ENCODE measurements at places on chromosomes 3 and 15. TPM values are rescaled to one million over a fixed set of nuclear protein-coding genes. Genes with fewer than 3 reads are reported as not detected.
A peak's percentile ranks its signal among the peaks of the same experiment; 100 is the strongest.

DNA sequence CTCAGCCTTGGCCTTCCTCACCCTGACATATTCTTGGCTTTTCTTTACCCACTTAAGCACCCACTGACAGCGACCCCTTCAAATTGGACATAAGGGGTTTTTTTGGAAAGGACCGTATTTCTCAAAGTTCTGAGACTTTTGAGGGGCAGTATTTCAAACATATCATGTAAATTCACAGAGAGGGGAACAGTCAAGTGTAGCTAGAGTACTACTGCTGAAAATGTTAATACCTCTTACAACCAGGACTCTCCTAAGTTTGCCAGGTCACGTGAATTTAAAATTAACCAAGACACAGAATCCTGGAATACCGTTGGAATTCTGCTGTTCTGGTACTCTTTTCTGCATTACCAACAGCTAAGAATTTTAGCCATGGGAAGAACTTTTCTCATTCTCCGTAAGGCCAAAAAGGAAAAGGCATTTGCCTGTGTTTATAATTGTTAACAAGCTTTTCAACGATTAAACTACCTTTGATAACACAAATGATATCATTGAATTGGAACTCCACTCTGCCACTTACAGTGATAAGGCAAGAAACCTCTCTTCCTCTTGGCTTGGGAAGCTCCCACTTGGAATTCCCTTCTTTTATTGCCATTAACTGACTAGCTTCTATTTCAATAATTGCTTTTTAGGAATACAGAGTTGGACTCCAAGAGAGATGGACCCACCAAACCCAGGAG is 597 bp upstream of the GBE1 start:
- no peaks in the 10 kb centered on the region for H3K27me3 ChIP-seq
- H3K27ac ChIP-seq, result peak overlapping the region; percentile 94
- peak overlapping the region; percentile 83 for H3K4me3 ChIP-seq
- H3K36me3 ChIP-seq, result peaks cover 37% of the 10 kb centered on the region
- no peak for DNase-seq

GRCh38 chr3:9793161-9793781 is 389 bp downstream of the ARPC4 start:
- DNase-seq, result peak; percentile 52
- peak overlapping the region; percentile 100 for H3K27ac ChIP-seq
- no peaks in the 10 kb centered on the region for H3K27me3 ChIP-seq
- H3K36me3 ChIP-seq, result peaks cover 69% of the 10 kb centered on the region
- H3K4me3 ChIP-seq, result peak overlapping the region; percentile 99

GRCh38 chr3:126518779-126519177 is 1.2 kb upstream of the UROC1 start:
- no peaks in the 10 kb centered on the region for H3K4me1 ChIP-seq
- peaks cover 7% of the 10 kb centered on the region for H3K27me3 ChIP-seq
- H3K4me3 ChIP-seq, result no peak overlapping the region
- DNase-seq, result no peak
- H3K36me3 ChIP-seq, result no peaks in the 10 kb centered on the region
- H3K27ac ChIP-seq, result no peak overlapping the region

DNA sequence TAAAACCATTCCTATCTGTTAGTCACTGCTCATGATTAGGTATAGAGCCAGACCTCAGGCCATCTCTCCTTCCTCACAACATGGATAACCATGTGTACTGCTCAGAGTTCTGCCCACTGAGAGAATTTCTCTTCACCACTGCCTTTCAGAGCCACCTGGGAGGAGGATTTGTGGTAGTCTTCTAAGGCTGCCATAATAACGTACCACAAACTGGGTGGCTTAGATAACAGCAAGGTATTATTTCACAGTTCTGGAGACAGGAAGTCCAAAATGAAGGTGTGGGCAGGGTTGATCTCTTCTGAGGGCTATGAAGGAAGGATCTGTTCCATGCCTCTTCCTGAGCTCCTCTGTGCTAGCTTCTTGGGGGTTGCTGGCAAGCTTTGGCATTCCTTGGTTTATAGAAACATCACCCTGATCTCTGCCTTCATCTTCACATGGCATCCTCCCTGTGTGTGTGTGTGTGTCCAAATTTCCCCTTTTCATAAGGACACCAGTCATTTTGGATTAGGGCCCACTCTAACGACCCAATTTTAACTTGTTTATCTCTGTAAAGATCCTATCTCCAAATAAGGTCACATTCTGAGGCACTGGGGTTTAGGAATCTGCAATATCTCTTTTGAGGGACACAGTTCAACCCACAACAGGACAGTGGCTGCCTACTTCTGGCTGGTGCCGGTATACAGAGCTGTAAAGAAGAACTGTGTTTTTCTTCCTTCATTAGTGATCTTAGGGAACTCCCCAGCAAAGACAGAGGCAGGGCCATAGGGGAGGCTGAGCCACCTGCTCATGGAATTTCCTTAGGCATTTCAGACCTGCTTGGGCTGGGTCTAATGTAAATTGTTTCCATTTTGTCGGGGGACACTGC is 42.1 kb upstream of the NOX5 start:
- no peak overlapping the region for H3K27ac ChIP-seq
- no peaks in the 10 kb centered on the region for H3K4me1 ChIP-seq
- H3K4me3 ChIP-seq, result no peak overlapping the region

SI gene
- not detected for total RNA-seq

NRG4 gene
- not detected for total RNA-seq

Measured in activated CD4-positive, alpha-beta T cell treated with anti-CD3 and anti-CD28 coated beads for 36 hours (primary cell).